ENCODE measurements at places on chromosomes 11 and 22.
A peak's percentile ranks its signal among the peaks of the same experiment; 100 is the strongest.

- no peak for DNase-seq
Measured at GRCh38 chr22:24006207-24006913, 1.1 kb upstream of the GSTT4 start.

- no peak for DNase-seq
Measured at GRCh38 chr11:64207256-64208085, 950 bp downstream of the FERMT3 start.

- DNase-seq, result no peak
Measured at GRCh38 chr22:36552289-36552688, 23.3 kb upstream of the EIF3D start.

- no peak for DNase-seq
Measured at GRCh38 chr11:108216988-108217387, 5.5 kb downstream of the NPAT start.

DNA sequence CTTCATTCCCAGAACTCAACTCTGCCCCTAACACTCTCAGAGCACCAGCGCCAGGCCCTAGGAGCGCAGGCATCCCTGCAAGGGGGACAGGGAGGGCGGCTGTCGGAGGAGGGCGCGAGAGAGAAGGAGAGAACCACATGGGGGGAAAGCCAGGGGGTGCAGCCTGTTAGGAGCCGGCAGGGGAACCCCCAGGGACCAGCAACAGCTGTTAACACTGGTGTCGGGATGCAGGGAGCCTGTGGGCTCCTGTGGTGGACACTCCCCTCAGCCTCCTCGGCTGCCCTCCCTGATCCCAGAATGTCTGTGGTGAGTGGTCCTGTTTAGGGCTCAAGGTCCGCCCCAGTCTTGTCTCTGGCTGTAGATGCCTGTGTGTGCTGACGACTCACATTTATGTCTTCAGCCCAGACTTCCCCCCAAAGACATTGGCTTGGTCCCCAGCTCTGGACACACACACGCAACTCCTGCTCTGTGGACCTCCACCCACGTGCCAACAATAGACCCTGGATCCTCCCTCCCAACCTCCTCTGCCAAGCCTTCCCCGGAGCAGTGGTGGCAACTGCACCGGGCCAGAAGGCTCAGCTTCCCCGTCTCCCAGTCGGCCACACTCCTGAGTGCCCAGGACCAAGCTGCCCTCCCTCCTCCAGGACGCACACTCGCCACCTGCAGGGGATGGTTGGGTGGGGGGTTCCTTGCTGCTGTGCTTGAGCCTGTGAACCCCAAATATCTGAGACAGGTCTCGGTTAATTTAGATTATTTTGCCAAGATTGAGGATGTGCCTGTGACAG is 817 bp upstream of the IFITM5 start:
- DNase-seq, result no peak

- no peak for DNase-seq
Measured at GRCh38 chr11:15107730-15108515, 6.8 kb upstream of the INSC start.

DNA sequence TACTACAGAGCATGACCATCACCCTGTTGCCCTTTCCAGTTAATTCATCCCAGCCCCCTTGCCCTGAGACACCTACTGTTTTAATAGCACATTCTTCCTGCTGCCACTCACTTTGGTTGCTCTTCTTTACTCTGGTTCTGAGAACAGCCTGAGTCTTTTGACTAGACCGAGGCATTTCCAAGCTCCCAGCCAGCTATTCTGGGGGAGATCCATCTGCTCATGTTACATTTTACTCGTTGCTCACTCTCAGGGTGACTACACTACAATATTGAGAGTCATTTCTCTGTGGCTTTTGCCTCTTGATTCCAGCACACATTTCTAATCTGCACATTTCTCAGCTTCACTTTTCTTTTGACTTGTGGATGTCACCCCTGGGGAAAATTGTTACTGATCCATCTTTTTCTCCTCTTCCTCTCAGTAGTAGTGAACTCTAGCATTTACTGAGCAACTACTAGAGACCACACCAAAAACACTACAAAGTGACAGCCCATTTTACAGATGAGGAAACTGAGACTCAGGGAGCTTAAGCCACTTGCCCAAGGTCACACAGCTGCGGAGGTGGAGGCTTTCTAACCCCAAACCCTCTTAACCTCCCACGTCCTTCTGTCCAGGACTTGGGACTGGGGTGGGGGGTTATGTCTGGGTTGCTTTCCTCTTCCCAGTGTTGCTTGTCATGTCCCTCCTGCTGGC is 117.8 kb downstream of the C11orf91 start:
- no peak for DNase-seq

DNA sequence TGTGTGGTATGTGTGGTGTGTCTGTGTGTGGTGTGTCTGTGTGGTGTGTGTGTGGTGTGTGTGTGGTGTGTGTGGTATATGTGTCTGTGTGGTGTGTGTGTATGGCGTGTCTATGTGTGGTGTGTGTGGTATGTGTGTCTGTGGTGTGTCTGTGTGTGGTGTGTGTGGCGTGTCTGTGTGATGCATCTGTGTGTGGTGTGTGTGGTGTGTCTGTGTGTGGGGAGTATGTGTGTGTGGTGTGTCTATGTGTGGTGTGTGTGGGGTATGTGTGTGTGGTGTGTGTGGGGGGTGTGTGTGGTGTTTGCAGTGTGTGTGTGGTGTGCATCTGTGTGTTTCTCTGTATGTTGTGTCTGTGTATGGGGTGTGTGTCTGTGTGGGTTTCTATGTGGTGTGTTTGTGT is 7.8 kb upstream of the PVALB start:
- no peak for DNase-seq

DNA sequence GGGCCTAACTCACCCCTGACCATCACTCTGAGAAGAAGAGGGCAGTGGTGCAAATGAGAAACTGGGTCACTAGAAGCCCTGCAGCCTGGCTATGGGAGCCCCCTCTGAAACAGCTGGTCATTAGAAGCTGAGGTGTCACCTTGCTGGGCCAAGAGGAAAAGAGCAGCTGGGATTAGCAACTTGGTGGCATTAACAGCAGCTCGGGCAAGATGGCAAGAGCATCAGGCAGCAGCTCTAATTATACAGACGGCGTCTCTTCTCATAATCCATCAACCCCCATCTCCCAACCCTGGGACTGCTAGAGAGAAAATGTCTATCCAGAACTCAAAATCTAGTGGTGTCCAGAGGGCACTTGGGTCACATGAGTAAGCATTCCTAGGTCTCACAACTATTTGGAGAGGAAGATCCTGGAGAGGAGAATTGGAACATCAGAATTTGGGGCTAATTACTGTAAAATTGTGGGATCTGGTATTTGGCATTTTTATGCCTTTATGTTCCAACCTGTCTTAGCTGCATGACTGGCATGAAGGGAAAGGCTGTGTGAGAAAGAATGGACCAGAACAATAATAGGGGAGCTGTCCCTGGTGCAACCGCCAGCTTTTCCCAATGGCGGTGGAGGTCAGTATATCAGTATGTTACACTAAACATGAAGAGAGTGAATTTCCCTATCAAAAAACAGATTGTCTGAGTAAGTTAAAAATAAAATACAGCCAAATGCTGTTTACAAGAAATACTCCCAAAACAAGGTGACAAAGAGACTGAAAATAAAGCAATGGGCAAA is 7.6 kb upstream of the LMO1 start:
- DNase-seq, result no peak

- DNase-seq, result no peak
Measured at GRCh38 chr22:27314276-27314807, 487.2 kb downstream of the MN1 start.

DNA sequence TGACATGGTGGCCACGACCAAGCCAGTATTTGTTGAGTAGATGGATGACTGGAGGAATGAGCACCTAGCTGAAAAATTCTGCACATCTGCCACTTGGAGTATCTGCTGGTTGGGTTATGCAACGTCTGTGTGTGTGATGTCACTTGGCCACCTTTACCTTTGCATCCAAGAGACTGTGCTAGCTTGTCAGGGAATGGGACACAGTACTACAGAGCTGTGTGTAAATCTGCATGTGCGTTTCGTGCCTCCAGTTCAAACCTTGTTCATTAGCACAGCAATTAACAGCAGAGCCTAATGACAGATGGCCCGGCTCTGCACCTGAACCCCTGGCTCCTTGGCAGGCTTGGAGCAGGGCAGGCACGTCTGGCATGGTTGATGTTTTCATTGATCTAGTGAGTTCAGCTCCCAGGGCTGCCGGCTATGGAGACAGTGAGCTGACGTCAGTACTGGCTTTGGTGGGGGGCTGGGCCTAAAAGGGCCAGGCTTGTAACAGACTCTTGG is 188.4 kb upstream of the NAV2 start:
- peak; percentile 69 for DNase-seq

- DNase-seq, result no peak
Measured at GRCh38 chr22:30087611-30088010, 7.3 kb downstream of the HORMAD2 start.

DNA sequence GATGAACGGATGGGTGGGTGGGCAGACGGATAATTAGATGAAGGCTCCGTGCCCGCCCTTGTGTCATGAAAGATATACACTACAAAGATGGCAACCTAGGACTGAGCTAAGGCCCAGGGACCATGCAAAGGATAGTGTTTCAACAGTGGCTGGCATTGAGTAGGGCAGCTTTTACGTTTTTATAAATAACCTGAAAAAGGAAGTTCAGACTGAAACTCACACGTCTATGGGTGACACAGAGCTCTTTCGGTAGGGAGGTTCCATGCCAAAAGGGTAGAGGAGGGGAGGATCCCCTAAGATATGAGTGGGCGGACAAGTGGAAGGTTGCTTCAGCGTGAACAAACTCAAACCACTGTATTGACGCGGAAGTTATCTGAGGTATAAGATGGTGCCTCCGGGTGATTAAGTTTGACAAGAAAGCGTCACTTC is 90.5 kb downstream of the UBASH3B start:
- DNase-seq, result no peak

- no peak for DNase-seq
Measured at GRCh38 chr11:130760515-130761125, 155.7 kb downstream of the SNX19 start.

DNA sequence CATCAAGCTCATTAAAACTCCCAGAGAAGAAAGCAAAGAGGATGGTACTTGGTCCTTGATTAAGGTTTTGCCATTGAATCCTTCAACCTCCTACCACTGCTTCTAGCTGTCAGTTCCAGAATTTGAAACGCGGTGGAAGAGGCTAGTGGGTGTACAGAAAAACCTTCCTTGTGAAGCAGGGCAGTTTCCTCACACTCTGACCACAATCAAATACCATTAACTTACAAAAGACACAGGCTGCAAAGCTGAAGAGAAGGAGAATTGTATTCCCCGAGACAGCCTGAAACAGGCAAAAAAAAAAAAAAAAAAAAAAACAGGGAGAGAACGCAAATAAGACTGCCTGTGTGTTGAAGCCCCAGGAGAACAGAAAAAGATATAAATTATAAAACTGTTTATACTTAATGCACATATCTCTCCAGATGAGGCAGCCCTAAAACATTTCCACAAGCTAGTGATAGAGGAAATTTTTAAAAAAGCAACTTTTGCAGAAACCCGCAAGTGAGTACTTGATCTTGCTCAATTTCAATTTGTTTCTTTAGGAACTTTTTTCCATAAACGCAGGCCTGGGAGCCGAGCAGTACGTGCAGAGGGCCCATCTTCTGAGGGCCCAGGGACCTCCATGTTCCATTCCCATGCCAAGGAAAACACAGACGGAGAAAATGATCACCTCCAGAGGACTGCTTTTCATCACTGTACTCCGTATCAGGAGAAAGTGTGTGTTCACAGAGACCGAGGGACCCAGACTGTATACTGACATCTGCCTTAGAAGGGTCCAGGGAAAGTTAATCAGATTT is 218.7 kb upstream of the BLID start:
- DNase-seq, result no peak

- DNase-seq, result no peak
Measured at GRCh38 chr11:114075891-114076441, 16.5 kb downstream of the ZBTB16 start.

DNA sequence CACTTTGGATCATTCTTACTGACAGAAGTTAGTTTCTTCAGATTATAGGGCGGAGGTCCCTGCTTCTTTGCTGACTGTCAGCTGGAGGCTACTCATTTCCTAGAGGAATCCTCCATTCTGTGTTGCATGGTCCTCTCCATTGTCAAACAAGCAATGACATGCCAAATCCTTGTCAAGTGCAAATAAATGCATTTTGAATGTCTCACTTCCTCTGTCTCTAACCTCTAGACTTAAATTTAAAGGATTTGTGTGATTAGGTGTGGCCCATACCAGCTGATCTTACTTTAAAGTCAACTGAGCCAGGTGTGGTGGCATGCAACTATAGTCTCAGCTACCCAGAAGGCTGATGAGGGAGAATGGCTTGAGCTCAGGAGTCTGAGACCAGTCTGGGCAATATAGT is 458.4 kb upstream of the CCDC179 start:
- no peak for DNase-seq

GRCh38 chr11:1749395-1750351 is 722 bp downstream of the IFITM10 start:
- no peak for DNase-seq

DNA sequence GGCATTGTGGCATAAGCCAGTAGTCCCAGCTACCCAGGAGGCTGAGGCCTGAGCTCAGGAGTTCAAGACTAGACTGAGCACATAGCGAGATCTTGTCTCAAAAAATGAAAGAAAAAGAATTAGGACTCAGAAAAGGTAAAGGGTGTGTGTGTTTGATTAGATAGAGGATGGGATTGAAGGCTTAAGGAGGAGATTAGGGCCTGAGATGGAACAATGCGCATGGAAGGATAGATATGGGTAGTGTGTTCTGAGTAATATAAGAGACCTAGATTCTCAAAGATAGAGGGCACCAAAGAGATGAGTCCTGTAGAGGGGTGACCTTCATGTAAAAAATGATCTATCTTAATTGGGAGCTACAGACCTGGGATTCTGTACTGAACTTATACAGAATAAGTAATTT is 17.3 kb upstream of the RAB30 start:
- DNase-seq, result no peak

DNA sequence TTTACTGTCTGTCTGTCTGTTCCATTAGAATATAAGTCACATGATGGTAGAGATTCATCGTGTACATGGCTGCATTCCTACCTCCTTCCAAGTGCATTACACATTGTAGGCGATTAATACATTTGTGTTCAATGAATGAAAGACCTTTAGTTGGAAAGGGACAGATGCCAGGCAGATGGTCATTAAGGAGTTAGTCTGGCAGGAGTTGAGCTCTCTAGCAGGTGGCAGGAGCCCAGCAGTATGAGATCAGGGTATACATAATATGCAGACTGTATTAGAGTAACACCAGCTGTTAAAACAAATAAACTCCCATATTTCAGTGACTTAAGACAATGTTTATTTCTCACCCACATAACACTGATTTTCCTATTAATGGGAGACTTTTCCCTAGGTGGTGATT is 147.7 kb upstream of the LARGE1 start:
- DNase-seq, result no peak

DNA sequence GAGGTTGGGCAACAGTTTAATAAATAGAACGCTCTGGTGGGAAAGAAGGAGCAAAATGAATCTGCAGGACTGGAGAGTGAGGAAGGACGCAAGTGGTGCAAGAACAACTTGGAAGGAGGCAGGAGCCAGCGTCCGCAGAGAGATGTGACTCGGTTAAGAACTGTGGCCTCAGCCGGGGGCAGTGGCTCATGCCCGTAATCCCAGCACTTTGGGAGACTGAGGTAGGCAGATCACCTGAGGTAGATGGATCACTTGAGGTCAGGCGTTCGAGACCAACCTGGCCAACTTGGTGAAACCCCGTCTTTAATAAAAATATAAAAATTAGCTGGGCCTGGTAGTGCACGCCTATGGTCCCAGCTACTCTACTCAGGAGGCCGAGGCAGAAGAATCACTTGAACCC is 319.7 kb downstream of the LARGE1 start:
- DNase-seq, result no peak
